ENCODE measurements at places on chromosomes 16 and 17.

DNA sequence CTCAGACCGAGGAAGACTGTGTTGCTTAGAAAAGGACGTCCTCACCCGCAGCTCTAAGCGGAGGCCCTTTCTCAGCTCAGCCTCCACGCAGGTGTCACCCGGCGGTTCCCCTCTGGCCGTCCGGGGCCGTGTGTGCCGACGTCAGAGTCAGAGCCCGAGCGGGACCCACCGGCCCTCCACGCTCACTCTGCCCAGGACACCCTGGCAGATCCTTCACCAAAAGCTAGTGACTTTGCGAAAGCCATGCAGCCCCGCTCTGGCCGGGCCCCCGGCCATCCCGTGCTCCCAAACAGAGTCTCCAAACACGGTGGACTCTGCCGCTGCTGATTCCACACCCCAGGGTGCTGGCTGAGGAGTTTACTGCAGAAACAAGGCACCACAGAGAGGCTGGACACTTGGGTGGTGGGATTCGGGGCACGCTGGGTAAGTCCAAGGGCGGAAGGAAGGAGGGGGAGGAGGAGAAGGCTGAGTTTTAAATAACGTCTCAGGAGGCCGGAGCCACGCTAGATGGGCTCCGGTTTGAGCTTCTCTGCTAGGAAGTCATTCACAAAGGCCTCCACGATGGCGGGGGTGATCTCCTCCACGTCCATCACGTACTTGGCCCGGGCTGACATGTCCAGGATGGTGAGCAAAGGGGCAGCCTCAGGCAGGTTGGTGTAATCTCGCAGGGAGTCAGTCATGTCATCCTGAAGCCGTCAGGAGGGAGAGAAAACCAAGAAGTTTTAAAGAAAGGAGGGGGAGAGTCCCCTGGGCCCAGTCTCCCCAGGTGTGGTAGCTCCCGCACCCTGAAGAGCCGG, 18.5 kb downstream of the MRM3 start:
- no peak for DNase-seq

- no peak for DNase-seq
Measured at GRCh38 chr16:65446427-65446826, 324.6 kb upstream of the CDH11 start.

DNA sequence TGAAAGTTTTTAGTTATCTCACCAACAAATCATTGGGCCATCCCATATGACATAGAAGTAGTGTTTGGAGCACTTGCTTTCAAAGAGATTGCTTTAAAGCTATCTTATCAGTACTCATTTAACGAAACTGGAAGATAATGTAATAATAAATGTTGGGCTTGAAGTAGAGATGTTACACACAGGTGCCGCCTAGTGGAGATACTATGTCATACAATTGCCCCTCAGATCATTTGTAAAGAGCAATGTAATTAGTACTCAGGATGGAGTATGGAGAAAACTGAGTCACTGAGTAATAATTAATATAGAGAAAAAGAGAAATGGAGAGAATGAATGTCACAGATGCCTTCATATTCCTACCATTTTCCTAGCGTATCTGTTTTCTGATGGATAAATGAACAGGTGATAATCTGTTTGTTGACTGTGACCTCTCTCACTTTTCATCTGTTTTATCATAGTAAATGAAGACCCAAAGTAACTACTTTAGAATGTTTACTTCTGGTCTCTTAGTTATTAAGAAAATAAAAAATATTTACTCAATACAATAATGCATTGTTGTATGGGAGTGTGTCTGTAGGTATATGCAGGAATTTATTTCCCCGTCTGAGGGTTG, 80.4 kb downstream of the EFCAB5 start:
- DNase-seq = no peak

DNA sequence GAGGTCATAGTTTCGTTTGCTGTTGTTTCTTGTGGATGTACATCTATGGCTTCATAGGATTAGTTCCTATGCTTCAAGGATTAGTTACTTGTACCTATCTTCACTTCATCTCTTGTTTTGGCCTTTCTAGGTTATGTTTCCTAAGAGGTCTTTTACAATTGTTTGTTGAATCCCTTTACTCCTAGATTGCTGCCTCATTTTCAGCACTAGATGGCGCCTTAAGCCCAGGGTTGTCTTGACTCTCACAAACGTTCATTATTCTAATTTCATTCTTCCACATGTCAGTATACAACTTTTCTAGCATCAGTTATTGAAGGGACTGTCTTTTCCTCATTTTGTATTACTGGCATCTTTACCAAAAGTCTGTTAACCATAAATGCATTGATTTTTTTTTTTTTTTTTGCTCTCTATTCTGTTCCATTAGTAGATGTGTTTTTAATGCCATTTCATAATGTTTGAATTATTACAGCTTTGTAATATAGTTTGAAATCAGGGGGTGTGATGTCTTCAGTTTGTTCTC, 45.0 kb upstream of the NACA2 start:
- DNase-seq = no peak

DNA sequence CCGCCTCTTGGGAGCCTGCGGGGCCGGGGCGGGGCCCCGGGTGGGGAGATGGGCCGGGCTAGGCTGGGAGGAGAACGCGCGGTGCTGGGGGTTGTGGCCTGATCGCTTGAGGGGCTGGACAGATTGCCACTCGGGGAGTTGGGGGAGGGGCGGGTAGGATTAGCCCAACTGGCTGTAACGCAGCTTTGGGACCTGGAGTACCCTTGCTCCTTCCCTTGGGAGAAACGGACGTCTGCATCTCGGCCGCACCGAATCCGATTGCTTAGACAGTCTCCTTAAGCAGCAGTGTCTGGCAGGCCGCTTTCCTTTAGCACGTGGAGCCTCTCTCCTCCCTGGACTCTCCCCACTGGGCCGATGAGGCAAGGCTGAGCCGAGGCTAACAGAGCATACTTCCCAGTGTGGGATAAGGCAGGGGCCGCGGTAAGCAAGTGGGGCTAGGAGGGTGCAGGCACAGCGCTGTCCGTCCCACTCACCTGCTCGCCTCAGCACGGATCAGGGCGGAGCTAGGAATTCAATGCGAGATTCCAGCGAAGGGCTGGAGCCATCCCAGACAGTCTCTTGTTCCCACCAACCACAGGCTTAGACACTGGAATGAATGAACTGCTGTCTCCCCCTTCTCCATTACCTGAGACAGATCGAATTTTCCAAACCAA, 540 bp upstream of the ACLY start:
- no peak for DNase-seq

GRCh38 chr17:28712032-28712704, 480 bp upstream of the PROCA1 start:
- DNase-seq = no peak

- DNase-seq = no peak
Measured at GRCh38 chr17:82037889-82038195, 345 bp upstream of the DCXR start.

- DNase-seq = no peak
Measured at GRCh38 chr17:80365983-80366382, 49.0 kb upstream of the ENDOV start.

- DNase-seq = no peak
Measured at GRCh38 chr17:74770498-74771318, 5.4 kb downstream of the NAT9 start.

GRCh38 chr17:259341-259976, 78.0 kb upstream of the DOC2B start:
- DNase-seq = no peak

DNA sequence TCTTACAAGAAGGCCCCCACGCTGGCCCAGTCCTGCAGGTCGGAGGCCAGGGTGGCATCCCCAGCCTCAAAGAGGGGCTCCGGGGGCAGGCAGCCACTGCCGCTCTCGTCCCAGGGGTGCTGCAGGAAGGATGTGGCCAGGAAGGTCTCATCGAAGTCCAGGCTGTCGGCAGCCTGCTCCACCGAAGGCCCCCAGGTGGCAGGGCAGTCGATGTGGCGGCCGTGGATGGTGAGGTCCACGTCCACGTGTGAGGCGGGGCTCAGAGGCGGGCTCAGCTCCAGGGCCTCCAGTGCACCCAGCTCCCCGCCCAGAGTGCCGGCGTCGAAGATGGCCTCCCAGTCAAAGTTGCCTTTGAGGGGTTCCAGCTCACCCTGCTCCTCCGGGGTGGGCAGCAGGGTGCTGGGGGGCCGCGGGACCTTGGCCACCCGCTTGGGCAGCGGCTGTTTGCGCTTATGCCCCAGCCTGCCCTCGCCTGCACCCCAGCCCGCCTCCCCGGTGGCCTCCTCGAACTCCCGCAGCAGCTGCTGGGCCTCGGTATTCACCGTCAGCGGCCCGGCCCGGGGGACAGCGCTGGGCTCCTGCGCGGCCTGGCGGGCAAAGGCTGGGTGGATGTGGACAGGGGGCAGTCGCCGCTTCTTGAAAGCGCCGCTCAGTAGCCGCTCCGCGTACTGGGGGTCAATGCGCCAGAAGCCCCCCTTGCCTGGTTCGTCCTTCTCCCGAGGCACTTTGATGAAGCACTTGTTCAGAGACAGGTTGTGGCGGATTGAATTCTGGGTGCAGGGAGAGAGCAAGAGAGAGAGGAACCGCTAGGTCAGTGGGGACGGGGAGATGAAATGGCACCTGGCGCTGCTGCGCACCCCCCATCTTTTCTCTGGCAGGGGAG, 3.5 kb downstream of the FOXJ1 start:
- DNase-seq = no peak

GRCh38 chr17:19733953-19734526, 14.1 kb downstream of the ALDH3A1 start:
- DNase-seq = no peak

DNA sequence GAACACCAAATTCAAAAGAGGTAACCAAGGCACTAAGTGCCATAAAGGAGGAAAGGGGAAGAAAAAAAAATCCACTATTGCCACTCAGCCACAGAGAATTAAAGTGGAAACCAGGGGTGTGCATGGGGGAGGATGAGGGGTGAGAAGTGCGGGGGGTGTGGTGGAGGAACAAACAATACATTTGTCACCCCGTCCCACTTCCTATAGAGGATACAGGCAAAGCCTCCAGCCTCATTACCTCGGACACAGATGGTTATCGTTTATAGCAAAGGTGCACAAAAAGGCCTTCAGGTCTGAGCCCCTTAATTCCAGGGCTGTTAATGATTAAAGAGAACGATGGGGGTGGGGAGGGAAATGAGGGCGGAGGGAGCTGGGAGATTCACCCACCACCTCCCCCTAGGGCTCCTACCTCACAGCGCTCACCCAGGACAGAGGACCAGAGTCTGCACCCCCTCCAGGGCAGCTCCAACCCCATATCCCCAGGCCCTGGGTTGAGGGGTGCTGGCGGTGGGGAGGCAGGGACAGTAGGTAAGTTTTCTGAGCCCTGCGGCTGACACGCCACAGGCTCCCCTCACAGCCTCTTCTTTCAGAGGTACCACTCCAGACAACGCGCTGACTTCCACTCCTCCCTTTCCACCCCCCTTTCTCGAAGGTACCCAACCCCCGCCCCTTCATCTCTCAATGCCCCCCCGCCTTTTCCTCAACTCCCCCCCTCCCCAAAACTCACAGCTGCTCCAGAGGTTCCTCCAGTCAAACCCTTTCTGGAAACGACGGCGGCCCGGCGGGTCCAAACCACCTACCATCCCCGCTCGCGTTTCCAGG, 470 bp downstream of the DCUN1D3 start:
- no peak for DNase-seq

DNA sequence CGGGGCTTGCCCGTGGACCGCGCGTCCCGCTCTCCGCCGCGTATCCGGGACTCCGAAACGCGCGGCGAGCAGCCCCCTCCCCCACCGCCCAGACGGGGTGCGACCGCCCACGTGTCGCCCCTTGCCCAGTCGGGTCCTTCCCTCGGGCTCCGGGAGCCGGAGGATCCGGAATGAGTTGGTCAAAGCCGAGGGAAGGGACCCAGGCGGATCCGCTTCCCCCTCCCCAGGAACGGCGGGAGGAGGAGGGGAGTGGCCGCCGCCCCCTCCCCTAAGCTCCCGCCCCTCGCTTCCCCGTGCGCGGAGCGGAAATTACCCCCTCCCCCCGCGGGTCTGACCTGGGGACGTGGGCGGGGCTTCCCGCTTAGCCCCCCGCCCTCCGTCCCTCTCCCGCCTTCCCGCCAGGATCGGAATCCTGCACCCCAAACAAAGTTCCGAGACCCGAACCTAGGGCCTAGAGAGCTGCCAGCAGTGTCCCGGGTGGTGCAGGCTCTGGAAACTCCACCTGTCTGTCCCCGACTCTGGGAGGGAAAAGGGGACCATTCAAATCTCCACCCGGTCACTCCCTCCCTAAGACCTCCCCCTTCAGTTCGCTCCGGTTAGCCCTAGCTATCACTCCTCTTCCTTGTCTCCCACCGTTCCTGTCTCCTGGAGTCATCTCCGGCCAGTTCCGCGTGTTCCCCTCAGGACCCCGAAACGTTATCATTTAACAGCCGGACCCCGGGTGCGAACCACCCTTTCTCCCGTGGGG, 1.0 kb upstream of the IGF2BP1 start:
- DNase-seq = no peak

- DNase-seq = peak; percentile 49
Measured at GRCh38 chr17:80991645-80992076, at the start of gene CHMP6. CHMP6 (plus strand) TSS chr17:80991841; CDS start chr17:80991919, 78 bp downstream.

Data from activated CD8-positive, alpha-beta memory T cell treated with anti-CD3 and anti-CD28 coated beads for 48 hours (primary cell).